ENCODE measurements at places on chromosomes 12 and 14. TPM values are rescaled to one million over a fixed set of nuclear protein-coding genes. Genes with fewer than 3 reads are reported as not detected.
A peak's percentile ranks its signal among the peaks of the same experiment; 100 is the strongest.

Gene IL26
- 1.00 TPM for total RNA-seq

Gene PLEKHH1
- 0.50 TPM for total RNA-seq

Gene TBC1D30
- total RNA-seq: 0.20 TPM

Gene CPNE8
- total RNA-seq: 4.2 TPM

- H3K36me3 ChIP-seq: no peaks in the 10 kb centered on the region
- DNase-seq: no peak
- no peaks in the 10 kb centered on the region for H3K27me3 ChIP-seq
- no peaks in the 10 kb centered on the region for H3K4me1 ChIP-seq
These were observed 126.8 kb downstream of the TMTC1 start for GRCh38 chr12:29656762-29657538.

DNA sequence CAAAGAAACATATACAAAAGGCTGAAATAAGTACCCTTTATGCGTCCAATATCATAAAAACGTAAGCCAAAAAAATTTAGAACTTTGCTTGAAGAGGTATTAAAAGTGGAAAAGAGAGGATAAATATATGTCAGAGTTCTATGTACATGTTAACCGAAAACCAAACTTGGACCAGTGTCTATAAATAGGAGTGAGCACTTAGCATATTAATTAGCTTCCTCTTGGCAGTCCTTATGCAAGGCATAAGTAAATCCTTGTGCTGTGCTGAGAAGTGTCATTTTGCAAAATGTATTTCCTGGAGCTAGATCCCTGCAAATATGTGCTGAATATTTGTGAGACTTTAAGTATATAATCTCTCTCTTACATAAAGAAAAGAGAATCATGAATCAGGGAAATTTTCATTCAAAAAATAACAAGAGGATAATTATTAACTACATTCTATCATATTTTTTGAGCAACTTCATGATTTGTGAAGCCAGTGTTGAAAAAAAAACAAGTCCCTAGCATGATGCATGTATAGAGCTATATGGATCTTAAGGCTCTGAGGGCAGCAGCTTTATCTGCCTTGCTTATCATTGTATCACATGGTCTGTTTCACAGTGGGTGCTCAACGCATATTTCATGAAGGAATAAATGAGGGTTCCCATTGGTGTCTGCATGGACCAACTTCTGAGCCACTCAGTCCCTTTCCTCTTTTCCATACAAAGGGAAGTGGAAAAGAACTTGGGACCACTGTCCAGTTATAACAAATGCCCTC is 326.1 kb downstream of the PDZRN4 start:
- H3K4me1 ChIP-seq: no peaks in the 10 kb centered on the region
- DNase-seq: no peak
- H3K27me3 ChIP-seq: peaks cover 4% of the 10 kb centered on the region
- H3K27ac ChIP-seq: no peak overlapping the region
- H3K36me3 ChIP-seq: no peaks in the 10 kb centered on the region

GRCh38 chr12:25896981-25897380 is 61.5 kb upstream of the RASSF8 start:
- no peak for DNase-seq
- H3K4me1 ChIP-seq: no peaks in the 10 kb centered on the region
- H3K27me3 ChIP-seq: no peaks in the 10 kb centered on the region
- H3K4me3 ChIP-seq: no peak overlapping the region
- no peak overlapping the region for H3K27ac ChIP-seq
- no peaks in the 10 kb centered on the region for H3K36me3 ChIP-seq

DNA sequence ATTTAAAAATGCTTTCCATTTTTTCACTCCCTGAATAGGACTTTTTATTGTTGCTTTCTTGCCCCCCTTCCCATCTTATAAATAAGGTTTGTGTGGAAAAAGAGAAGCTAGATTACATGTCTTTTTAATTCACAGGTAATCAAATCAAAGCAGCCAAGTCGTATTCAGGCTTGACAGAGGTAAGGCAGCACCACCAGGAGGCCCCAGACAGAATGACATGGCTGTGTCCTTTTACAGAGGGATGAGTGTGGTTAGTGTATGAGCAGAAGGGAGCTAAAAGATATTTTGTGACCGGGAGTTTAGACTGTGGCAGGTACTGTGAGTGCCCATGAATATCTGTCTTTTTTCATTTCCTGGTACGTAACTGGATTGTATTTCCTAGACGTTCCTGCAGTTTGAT is 596.1 kb downstream of the ETNK1 start:
- H3K4me3 ChIP-seq: no peak overlapping the region
- H3K27ac ChIP-seq: no peak overlapping the region
- no peak for DNase-seq
- no peaks in the 10 kb centered on the region for H3K4me1 ChIP-seq

DNA sequence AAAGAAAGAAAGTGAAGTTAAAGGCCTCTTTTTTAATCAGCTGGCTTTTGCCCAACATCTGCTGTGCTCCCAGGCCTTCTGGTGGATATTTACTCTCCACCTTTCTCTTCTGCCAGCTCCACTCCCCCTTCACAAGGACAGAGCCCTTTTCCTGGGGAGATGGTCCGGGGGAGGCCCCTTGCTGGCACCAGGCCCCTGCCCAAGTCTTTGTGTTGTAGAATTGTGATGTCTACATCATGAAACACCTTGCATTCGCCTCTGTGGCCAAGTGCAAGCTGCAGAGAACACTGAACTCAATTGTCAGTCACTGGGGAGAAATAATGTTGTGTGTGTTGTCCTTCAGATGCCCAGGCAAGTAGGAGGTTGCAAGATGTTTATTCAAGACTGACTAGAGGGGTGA is 150.3 kb downstream of the DPF3 start:
- no peak overlapping the region for H3K27ac ChIP-seq
- no peak overlapping the region for H3K4me3 ChIP-seq
- H3K36me3 ChIP-seq: peaks cover 7% of the 10 kb centered on the region
- H3K4me1 ChIP-seq: no peaks in the 10 kb centered on the region
- no peaks in the 10 kb centered on the region for H3K27me3 ChIP-seq

GRCh38 chr14:31265701-31266398 is 58.3 kb upstream of the HECTD1 start:
- H3K4me1 ChIP-seq: peaks cover 7% of the 10 kb centered on the region
- no peak overlapping the region for H3K4me3 ChIP-seq
- H3K27me3 ChIP-seq: no peaks in the 10 kb centered on the region
- no peaks in the 10 kb centered on the region for H3K36me3 ChIP-seq
- H3K27ac ChIP-seq: no peak overlapping the region
- no peak for DNase-seq

GRCh38 chr12:69619050-69619449 is 8.3 kb upstream of the LRRC10 start:
- H3K4me1 ChIP-seq: no peaks in the 10 kb centered on the region
- no peaks in the 10 kb centered on the region for H3K36me3 ChIP-seq

DNA sequence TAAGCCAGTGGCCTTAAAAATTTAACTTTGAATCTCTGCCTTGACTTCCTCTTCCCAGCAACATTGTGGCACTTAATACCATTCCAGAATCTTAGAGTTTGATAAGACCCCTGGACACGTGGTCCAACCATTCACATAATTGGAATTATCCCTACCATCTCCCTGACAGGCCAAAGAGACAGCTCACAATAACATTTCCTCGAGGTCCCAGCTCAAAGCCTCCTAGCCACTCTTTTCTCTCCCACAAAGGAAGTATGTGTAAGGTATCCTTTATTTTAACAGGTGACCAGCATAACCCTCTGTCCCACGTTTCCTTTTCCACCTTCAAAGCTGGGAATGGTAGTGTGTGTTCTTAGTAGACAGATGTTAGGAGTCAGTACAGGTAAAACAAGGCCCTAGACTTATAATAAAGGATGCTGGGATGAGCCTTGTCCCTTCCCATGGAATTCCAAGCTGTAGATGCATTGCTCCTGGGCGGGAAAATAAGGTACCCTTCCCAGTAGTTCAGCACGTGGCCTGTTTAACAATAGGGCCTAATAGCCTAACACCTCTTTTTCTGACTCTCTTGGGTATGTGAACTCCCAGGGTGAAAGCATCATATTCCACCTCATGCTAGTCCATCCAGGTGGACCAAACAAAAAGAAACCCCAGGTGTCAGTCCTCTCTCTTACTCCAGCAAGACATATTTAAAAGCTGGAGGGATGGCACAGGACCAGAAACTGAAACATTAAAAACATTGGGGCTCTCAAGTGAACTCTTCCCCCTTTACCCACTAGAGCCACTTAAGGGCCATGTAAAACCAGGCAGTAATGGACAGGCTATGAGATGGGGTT is 37.5 kb upstream of the COL2A1 start:
- H3K4me1 ChIP-seq: peaks cover 5% of the 10 kb centered on the region
- H3K36me3 ChIP-seq: peaks cover 17% of the 10 kb centered on the region
- DNase-seq: no peak
- no peak overlapping the region for H3K4me3 ChIP-seq
- H3K27me3 ChIP-seq: no peaks in the 10 kb centered on the region

- DNase-seq: peak; percentile 28
- peaks cover 6% of the 10 kb centered on the region for H3K36me3 ChIP-seq
- H3K4me3 ChIP-seq: peak overlapping the region; percentile 29
- H3K4me1 ChIP-seq: peaks cover 36% of the 10 kb centered on the region
- peak overlapping the region; percentile 77 for H3K27ac ChIP-seq
These were observed 237.6 kb upstream of the AMIGO2 start for GRCh38 chr12:47317175-47317915.

DNA sequence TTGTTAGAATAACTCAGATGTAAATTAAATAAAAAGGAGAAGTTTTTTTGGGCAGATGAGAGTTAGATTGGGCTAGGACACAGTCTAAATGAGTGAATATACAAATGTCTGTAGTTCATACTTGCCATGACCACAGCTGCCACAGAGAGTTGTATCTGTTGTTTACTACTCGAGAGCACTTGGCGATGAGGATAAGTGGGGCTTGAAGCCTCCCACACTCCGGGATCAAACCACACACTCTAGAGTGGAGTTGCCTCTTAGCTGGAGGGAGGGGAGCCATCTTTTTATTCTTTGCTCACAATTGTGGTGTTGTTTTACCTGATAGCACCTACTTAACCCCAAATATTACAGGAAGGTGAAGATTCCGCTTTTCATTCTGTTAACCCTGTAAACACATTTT is 27.5 kb downstream of the BEST3 start:
- peaks cover 3% of the 10 kb centered on the region for H3K27me3 ChIP-seq
- H3K4me3 ChIP-seq: no peak overlapping the region
- DNase-seq: no peak
- H3K4me1 ChIP-seq: no peaks in the 10 kb centered on the region

- H3K27me3 ChIP-seq: no peaks in the 10 kb centered on the region
- DNase-seq: no peak
- H3K4me1 ChIP-seq: peaks cover 9% of the 10 kb centered on the region
- no peak overlapping the region for H3K4me3 ChIP-seq
These were observed 8.1 kb downstream of the LGALS3 start for GRCh38 chr14:55136885-55137786.

GRCh38 chr14:73553845-73554244 is 4.9 kb downstream of the HEATR4 start:
- no peaks in the 10 kb centered on the region for H3K36me3 ChIP-seq
- no peaks in the 10 kb centered on the region for H3K27me3 ChIP-seq
- H3K4me1 ChIP-seq: no peaks in the 10 kb centered on the region
- H3K27ac ChIP-seq: no peak overlapping the region

- H3K4me3 ChIP-seq: no peak overlapping the region
- no peak overlapping the region for H3K27ac ChIP-seq
These were observed 28.8 kb upstream of the LMO3 start for GRCh38 chr12:16634786-16635185.

- peaks cover 3% of the 10 kb centered on the region for H3K36me3 ChIP-seq
- DNase-seq: no peak
- no peaks in the 10 kb centered on the region for H3K27me3 ChIP-seq
- H3K4me3 ChIP-seq: no peak overlapping the region
- H3K27ac ChIP-seq: peak overlapping the region; percentile 19
These were observed 4.7 kb upstream of the CREBL2 start for GRCh38 chr12:12606781-12607589.

GRCh38 chr14:25389948-25390347 is 340.0 kb upstream of the STXBP6 start:
- H3K4me1 ChIP-seq: no peaks in the 10 kb centered on the region
- no peak overlapping the region for H3K27ac ChIP-seq
- no peaks in the 10 kb centered on the region for H3K36me3 ChIP-seq

DNA sequence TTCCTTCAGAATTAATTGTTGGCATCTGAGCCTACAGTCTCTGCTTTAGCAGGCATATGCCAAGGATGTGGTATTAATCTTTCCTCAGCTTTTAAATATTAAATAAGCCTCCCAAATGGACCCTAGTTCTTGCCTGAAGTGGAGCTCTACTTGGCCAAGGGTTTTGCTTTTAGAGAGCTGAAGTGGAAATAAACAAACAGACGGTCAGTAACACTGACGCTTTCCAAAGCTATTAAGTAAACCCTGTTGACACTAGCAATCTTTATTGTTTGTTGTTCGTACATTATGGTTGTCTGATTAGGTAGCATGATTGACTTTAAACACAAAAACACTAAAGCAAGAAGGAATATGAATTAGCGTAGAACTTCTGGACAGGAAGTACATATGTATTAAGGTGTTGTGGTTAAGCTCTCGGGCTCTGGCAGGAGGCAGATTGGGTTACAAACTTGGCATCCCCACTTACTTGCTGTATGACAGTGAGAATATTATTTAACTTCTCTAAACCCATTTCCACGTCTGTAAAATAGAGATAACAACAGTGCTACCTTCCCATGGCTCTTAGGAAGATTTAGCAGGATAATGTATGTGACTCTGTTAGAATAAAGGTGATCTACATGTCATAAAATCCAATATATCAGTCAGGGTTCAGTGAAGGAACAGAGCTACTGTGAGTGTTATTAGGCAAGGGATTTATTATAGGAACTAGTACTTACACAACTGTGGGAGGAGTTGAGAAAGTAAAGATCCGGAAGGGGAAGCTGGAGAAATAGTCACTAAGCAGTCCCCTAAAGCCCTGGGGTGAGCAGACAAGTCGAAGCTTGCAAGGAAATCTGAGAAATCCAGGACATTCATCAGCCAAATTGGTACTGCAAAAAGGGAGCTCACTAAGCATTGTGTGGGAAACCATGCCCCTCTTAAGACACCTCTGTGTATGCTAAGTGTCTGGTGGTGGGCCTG is 92.2 kb upstream of the ATF7IP start:
- H3K36me3 ChIP-seq: peaks cover 3% of the 10 kb centered on the region
- peak overlapping the region; percentile 10 for H3K27ac ChIP-seq

GRCh38 chr14:20799892-20800544 is 2.6 kb downstream of the RNASE1 start:
- DNase-seq: no peak
- H3K27me3 ChIP-seq: no peaks in the 10 kb centered on the region
- no peak overlapping the region for H3K27ac ChIP-seq
- H3K36me3 ChIP-seq: no peaks in the 10 kb centered on the region

DNA sequence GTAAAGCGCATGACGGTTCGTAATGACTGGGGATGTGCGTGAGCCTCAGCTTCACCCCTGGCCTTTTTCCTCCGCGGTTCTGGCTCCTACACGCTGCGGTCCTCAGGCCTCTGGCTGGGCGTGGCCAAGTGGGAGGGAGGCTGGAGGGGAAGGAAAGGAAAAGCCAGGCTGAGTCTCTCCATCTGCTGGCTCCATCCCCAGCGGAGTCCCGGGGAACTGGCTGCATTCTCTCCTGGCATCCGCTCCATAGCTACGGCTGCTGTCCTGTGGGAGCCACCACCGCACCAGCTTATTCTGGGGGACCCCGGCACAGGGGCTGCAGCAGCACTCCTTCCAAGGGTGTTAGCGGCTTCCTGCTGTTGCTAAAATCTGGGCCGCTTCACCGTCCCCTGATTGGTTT is 68.2 kb upstream of the SLC24A4 start:
- no peak for DNase-seq
- H3K36me3 ChIP-seq: no peaks in the 10 kb centered on the region

GRCh38 chr12:31245822-31246469 is 80.0 kb downstream of the SINHCAF start:
- H3K36me3 ChIP-seq: no peaks in the 10 kb centered on the region
- no peaks in the 10 kb centered on the region for H3K4me1 ChIP-seq
- H3K27me3 ChIP-seq: no peaks in the 10 kb centered on the region
- no peak overlapping the region for H3K27ac ChIP-seq
- no peak for DNase-seq
